ENCODE measurements at places on chromosomes 2 and 18.

- no peak for DNase-seq
Observed at GRCh38 chr2:44997963-44998362, 11.3 kb downstream of the SIX2 start.

DNA sequence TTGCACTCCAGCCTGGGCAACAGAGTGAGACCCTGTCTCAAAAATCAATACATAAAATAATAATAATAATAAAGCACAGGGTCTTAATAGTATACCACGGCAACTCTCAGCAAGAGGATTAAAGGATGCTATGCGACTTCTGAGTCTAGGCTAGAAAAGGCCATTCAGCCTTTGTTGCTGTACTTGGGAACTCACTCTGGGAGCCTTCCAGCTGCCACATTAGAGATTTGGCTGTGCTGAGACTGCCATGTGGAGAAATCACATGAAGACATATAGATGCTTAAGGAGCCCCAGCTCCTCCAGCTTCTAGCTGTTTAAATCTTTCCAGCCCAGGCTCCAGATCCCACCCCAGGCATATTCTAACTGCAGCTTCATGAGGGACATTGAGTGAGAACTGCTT lies 8.2 kb upstream of the TANC1 start:
- no peak for DNase-seq

DNA sequence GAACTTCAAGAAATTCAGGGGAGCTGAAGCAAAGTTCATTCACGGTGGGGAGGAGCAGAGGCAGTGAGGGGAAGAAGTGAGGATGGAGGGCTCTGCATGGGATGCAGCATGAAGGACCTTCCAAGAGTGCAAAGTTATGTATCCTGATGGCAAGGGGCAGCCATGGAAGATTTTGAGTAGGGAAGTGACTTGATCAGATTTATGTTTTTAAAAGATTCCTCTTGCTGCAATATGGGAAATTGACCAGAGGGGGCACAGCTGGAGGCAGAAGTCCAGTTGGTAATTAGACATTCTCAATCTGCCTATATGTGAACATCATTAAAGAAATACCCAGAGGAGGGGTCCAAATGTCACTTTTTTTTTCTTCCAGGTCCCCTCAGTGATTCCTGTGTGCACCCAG lies 21.5 kb upstream of the ANXA4 start:
- DNase-seq: no peak

GRCh38 chr2:141490886-141491285 lies 639.9 kb downstream of the LRP1B start:
- DNase-seq: no peak

GRCh38 chr2:118495290-118495689 lies 352.2 kb downstream of the EN1 start:
- DNase-seq: no peak

DNA sequence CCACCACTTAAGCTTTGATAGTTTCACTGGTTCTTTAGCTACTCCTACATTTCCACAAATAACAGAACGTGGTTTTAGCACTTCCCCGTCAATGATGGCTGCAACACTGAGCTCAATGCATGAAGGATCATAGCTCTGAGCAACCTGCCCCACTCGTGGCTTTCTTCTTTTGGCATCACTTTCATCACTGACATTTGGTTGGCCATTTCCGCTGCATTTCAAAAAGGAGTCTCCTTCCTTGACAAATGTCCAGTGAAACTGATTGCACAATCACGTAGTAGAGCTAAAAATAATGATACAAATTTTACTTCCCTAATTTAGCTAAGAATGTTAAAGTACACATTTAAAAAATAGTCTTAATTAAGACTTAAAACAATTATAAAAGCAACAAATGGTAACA lies 205.2 kb upstream of the HDAC4 start:
- no peak for DNase-seq

GRCh38 chr2:80926168-80926567 lies 621.6 kb upstream of the LRRTM1 start:
- no peak for DNase-seq

DNA sequence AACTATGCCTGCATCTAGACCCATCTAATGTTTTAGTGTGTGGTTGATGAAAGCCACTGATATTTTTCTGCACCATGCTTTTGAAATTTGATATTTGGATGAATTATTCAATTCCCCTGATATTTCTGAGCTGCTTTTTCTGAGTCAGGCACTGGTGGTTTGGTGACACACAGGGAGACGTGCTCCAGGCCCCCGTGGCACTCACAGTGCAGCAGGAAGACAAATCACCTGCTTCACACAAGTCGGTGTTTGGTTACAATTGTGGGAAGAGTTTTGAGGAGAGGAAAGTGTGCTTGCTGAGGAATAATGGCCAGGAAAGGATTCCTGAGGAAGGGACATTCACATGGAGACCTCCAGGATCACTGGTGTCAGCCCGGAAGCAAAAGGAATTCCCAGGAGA lies 179.7 kb downstream of the ACKR3 start:
- no peak for DNase-seq

- no peak for DNase-seq
Observed at GRCh38 chr2:201520201-201520600, 68.7 kb downstream of the STRADB start.

GRCh38 chr2:237685408-237685807 lies 58.0 kb downstream of the LRRFIP1 start:
- DNase-seq: no peak

GRCh38 chr2:17323697-17324096 lies 194.5 kb downstream of the RAD51AP2 start:
- no peak for DNase-seq
